ENCODE measurements at places on chromosomes 7 and 10.
A peak's percentile ranks its signal among the peaks of the same experiment; 100 is the strongest.

DNA sequence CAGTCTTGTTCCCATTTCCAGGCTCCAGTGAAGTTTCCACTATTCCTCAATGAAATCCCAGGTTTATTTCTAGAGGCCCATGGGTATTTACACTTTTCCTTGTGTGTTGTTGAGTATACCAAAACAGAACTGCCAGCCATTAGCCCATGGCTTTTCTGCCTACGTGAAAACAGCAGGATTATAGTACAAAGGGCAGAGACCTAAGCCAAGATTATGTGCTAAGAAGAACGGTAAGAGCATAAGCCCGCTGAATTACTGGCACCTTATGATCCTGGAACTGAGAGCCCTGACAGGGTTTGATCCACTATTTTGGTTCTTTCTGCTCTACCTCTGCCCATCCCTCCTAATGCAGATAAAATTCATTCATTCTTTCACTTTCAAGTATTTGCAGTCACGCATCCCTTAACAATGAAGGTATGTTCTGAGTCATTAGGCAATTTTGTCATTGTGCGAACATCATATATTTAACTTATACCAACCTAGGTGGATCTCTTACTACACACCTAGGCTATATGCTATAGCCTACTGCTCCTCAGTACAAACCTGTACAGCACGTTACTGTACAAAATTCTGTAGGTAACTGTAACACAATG is 16.0 kb downstream of the SEMA3C start:
- H3K4me1 ChIP-seq, result peaks cover 29% of the 10 kb centered on the region
- no peak overlapping the region for H3K4me3 ChIP-seq
- DNase-seq, result no peak
- H3K36me3 ChIP-seq, result peaks cover 5% of the 10 kb centered on the region
- no peak overlapping the region for H3K27ac ChIP-seq

- no peak overlapping the region for H3K4me3 ChIP-seq
- H3K27ac ChIP-seq, result no peak overlapping the region
- H3K4me1 ChIP-seq, result peaks cover 59% of the 10 kb centered on the region
- no peak for DNase-seq
- no peaks in the 10 kb centered on the region for H3K27me3 ChIP-seq
Observed at GRCh38 chr10:110818311-110819256, 53.1 kb upstream of the PDCD4 start.

GRCh38 chr7:70316745-70317144 is 718.5 kb downstream of the AUTS2 start:
- H3K4me1 ChIP-seq, result peaks cover 12% of the 10 kb centered on the region
- no peak for DNase-seq
- no peaks in the 10 kb centered on the region for H3K36me3 ChIP-seq
- H3K27me3 ChIP-seq, result no peaks in the 10 kb centered on the region
- 0 out of 2 replicates have a peak overlapping the region, but pooled peaks have one; percentile 4 for H3K27ac ChIP-seq

DNA sequence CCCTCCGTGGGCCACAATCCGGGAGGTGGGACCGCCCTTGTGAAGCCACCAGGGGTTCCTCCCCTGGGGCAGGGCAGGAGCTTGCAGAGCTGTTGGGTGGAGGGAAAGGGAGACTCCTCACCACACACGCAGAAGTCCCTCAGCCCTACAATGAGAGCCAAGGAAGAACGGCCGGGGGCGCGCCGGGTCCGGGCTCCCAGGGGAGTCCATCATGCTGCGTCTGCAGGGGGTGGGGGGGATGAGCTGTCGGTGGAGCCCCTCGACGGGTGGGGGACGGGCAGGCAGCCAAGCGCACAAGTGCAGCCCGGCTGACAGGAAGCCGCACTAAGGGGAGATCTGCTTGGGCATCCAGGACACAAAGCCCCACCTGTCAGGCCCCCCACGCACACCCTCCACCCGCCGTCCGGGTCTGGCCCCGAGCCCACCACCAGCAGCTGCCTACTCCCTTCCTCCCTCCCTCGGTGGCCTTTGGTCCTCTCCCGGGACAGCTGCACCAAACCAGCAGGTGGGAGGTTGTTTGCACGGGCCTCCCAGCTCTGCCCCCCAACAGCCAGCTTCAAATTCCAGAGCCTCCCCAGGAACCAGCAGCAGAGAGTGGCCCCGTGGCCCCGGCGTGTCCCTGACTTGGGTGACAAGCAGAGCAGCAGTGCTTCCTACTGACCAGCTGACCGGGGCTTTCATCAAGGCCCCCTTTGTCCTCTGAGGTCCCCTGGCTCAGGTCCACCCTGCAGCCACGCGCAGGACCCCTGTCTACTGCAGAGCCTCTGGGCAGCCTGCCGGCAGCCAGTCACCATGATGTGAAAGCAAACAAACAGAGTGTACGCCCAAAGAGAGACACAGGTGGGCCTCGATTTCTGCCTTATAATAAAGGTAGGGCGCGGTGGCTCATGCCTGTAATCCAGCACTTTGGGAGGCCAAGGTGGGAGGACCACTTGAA is 50.3 kb downstream of the HIP1 start:
- H3K27me3 ChIP-seq, result no peaks in the 10 kb centered on the region
- no peaks in the 10 kb centered on the region for H3K4me1 ChIP-seq
- H3K27ac ChIP-seq, result no peak overlapping the region
- no peak overlapping the region for H3K4me3 ChIP-seq
- peak; percentile 50 for DNase-seq

GRCh38 chr7:95609277-95609971 is 13.1 kb upstream of the PDK4 start:
- no peaks in the 10 kb centered on the region for H3K27me3 ChIP-seq
- peaks cover 4% of the 10 kb centered on the region for H3K4me1 ChIP-seq
- H3K36me3 ChIP-seq, result no peaks in the 10 kb centered on the region

DNA sequence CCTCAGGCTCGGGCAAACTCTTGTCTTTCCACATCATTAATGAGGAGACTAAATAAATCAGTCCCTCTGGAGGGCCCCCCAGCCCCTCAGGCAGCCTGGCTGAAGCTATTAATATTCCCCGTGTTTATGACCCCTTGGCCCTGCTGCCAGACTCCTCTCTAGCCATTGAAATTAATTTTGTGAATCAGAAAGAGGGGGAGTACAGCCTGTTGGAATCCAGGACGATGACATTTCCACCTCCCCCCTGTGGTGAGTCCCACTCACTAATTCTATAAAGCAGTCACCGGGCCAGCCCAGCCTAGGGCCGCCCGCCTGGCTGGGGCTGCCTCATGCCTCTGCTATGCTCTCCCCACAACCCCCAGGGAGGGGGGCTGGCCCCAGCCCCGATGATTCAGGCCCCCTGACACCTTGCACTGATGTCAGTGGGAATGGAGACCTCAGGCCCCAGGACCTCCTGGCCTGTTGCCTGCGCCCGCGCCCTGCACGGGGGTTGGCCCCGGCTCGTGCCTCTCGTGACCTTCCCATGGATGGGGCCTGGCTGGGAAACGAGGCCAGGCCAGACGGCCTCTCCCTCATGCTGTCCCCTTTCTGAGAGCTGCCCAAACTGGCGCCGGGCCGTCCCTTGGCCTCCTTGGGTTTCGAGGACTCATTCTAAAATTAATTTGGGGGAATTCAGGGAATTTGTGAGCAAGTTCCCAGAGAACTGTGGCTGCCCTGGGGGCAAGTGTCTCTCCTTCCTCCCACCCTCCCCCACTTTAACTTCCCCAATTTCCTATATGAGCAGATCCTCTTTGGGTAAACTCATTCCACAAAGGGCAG is 34.0 kb downstream of the TMEM270 start:
- H3K36me3 ChIP-seq, result no peaks in the 10 kb centered on the region
- H3K27ac ChIP-seq, result peak overlapping the region; percentile 93
- H3K4me1 ChIP-seq, result peaks cover 33% of the 10 kb centered on the region
- H3K4me3 ChIP-seq, result no peak overlapping the region
- H3K27me3 ChIP-seq, result no peaks in the 10 kb centered on the region
- peak; percentile 87 for DNase-seq

DNA sequence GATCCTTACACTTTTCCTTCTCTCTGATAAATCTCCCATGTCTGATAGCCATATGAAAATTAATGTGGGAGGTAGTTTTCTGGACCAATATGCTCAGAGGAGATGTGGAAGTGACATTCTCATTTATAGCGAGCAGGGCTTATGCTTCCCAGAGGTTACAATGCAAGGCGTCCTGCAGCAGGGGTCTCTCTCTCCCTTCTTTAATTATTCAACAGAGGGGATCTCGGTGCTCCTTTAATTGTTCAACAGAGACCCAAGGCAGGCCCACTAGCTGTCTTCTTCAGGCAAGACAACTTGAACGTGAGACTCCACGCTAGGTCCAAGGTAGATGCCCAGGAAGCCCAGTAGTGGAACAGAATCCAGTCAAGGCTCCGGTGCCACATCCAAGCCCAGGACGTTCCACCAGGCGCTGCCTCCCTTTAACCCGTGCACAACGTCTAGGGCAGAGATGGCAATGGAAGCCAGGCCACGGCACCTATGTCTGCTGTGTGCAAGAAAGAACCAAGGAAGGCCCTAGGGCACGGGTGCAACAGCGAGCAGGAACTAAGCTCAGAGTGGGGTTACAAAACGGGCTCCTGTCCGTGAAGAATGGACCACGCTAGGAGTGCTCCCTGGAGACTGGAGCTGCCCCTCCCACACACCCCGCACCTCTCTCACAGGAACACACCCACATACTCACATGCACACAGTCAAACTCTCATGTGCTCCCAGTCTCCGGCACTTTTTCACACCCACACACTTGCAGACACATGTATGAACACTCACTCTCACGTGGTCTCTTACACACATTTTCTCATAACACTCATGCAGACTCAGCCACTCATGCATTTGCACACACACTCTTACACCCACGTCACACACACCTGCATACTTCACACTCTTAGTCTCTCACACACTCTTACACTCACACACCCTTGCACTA is 230.4 kb downstream of the TNS3 start:
- no peaks in the 10 kb centered on the region for H3K4me1 ChIP-seq
- peaks cover 9% of the 10 kb centered on the region for H3K36me3 ChIP-seq
- no peak for DNase-seq
- H3K4me3 ChIP-seq, result no peak overlapping the region
- no peaks in the 10 kb centered on the region for H3K27me3 ChIP-seq

GRCh38 chr10:101879456-101880231 is 36.0 kb upstream of the KCNIP2 start:
- H3K4me3 ChIP-seq, result no peak overlapping the region
- H3K4me1 ChIP-seq, result peaks cover 10% of the 10 kb centered on the region
- no peak for DNase-seq

DNA sequence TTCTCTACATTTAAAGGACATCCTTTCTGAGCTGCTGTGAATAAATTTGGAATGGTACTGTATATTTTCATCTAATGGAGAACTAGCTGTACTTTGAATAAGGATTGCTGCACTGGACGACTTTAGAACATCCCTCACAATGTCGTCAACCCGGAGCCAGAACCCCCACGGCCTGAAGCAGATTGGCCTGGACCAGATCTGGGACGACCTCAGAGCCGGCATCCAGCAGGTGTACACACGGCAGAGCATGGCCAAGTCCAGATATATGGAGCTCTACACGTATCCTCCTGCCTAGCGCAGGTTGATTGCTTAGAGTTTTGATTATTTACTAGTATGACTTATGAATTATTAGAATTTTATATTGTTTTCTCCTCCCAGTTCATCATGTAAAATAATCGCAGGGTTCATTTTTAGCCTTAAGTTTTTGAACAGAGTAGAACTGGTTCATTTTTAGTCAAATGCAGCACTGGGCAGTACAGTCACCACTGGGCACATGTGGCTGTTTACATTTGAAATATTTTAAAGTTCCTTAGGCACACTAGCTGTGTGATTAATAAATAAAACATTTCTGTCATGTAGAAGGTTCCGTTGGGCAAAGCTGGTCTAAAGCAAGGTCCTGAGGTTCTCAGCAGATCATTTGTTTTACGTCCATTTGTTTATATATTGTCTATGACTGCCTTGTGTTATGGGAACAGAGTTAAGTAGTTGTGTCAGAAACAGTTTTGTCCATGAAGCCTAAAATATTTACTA is 31.5 kb downstream of the CUL1 start:
- no peak for DNase-seq

DNA sequence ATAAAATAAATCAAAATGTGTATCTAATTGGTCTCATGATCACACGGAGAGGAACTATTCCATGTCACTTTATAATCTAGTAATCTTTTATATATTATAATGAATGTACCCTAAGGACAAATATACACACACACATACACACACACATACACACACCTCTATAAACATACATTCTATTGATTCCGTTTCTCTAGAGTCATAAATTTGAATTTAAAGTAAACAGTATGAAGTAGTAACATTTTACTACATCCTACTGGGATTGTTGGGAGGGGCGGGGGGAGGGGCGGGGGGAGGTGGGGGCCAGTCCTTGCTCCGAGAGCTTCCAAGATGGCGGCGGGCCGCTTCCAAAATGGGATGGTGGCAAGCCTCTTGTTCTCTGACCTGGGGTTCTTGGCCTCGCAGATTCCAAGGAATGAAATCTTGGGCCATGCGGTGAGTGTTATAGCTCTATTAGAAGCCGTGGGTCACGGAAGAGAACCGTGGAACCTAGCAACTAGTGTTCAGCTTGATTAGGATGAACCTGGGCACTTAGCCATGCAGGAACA is 143.2 kb downstream of the REEP3 start:
- H3K36me3 ChIP-seq, result no peaks in the 10 kb centered on the region
- DNase-seq, result no peak
- no peak overlapping the region for H3K27ac ChIP-seq
- peaks cover 11% of the 10 kb centered on the region for H3K4me1 ChIP-seq
- H3K27me3 ChIP-seq, result no peaks in the 10 kb centered on the region
- no peak overlapping the region for H3K4me3 ChIP-seq

DNA sequence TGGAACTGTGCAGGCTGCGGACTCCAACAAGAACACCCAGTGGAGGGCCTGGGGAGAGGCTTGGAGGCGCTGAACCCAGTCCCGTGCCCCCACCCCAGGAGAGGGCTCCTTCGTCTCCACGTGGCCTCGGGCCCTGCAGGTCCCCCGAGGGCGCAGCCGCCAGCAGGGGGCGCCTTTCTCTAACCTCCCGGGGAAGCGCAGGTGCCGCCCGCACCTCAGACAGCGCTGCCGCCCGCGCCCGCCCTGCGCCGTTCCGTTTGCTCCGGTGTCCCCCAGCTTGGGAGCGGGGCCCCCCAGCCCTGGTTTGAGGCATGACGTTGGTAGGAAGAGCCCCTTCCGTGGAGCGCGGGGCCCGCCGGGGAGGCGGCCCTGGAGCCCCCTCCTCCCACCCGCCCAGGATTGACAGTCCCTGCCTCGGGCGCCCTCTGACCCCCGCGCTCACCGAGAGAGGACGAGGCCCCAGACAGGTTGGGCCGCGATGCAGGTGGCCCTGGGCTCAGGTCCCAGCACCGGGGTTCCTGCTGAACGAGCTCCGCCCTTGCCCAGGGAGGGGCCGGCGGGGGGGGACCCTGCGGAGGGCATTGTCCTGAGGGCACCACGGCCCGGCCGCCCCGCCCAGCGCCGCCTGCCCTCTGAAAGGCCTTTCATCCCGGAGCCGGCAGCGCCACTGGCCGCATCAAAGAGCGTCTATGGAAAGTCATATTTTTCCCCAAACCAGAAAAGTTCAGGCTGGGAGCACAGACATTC is 42.8 kb downstream of the FOXL3 start:
- H3K27ac ChIP-seq, result no peak overlapping the region
- no peaks in the 10 kb centered on the region for H3K4me1 ChIP-seq
- no peaks in the 10 kb centered on the region for H3K36me3 ChIP-seq
